ENCODE measurements at places on chromosomes 6 and 20.

- H3K27ac ChIP-seq: no peak overlapping the region
- no peak for DNase-seq
- H3K36me3 ChIP-seq: no peaks in the 10 kb centered on the region
These were observed 3.5 kb downstream of the SCML4 start for GRCh38 chr6:107820338-107821261.

- H3K4me1 ChIP-seq: no peaks in the 10 kb centered on the region
- no peaks in the 10 kb centered on the region for H3K36me3 ChIP-seq
- no peak overlapping the region for H3K4me3 ChIP-seq
- H3K27ac ChIP-seq: no peak overlapping the region
These were observed 402.6 kb upstream of the SULF2 start for GRCh38 chr20:48187851-48188250.

DNA sequence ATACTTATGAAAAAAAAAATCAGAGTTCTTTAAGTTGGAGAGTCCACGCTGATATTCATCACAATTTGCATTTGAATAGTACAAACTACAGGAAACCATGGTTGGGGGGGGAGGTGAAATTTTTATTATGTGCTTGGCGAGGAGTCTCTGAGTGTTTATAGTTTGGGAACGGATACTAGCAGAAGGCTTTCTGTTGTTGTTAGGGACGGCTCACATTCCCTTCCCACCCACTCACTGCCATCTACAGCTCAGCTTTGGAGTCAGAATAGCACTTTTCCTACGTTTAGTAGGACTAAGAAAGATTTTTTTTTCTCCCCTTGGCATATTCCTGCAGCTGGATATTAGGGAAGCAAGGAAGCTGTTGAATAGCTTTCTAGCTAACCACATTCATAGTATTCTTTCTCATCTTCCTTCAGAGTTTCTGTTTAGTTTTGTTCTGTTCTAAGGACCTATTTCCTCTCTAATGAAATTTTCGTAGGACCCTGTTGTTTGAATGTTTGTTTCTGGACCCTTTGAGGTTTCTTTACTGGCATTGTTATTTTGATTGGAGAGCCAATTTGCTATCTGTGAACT is 235.1 kb upstream of the ZNF217 start:
- H3K36me3 ChIP-seq: no peaks in the 10 kb centered on the region
- H3K27me3 ChIP-seq: no peaks in the 10 kb centered on the region
- no peak for DNase-seq

DNA sequence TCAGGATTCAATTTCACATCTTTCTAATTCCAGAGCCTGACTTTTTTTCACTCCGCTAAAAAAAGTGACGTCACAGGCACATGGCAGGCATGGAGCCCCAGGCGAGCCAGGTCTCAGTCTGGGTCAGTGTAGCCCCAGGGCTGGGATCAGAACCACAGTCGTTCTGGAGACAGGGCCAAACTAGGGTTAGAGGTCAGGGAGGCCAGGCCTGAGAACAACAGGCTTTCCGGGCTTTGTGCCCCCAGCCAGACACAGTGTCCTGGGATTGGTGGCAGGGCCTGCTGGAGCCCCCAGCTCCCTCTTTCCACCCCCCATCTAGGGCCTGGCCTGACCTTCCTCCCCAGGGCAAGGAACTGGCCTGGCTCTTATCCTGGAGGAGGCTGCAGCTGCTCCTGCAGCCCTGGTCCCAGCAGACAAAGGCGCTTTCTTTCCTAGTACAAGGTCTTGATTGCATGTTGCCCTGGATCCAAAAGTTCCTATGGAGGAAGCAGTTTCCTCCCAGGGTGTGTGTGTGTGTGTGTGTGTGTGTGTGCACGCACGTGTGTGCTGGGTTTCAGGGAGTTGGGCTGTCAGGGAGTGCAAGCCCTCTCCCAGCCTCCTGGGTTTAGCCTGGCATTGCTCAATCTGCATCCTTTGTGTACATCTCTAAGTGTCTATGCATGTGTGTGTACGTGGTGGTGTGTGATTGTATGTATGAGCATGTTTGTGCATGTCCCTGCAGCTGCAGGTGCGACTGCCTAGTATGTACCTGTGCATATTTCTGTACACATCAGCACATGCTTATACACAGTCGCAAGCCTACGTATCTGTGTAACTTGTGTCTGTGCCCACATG is 26.5 kb upstream of the EMILIN3 start:
- H3K36me3 ChIP-seq: no peaks in the 10 kb centered on the region
- H3K4me1 ChIP-seq: no peaks in the 10 kb centered on the region
- DNase-seq: peak; percentile 34
- H3K4me3 ChIP-seq: no peak overlapping the region
- no peak overlapping the region for H3K27ac ChIP-seq

DNA sequence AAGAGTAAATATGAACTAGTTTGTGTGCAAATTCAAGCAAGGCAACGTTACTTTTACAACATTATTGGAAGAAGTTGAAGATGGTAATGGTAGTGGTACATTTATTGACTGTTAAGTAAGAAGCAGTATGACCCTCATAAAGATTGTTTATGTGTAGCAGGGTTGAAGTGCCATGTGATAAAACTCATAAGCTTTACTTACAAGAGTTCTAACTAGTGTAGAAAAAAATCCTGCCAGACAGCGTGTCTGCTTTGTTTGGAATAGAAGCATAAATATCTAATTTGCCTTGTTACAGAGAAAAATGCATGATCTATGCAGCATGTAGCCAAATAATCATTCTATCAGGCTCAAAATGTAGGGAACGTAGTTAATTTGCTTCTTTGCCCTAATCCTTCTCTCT is 450.8 kb upstream of the SOX4 start:
- no peak overlapping the region for H3K4me3 ChIP-seq
- H3K27ac ChIP-seq: no peak overlapping the region
- no peaks in the 10 kb centered on the region for H3K4me1 ChIP-seq
- H3K27me3 ChIP-seq: no peaks in the 10 kb centered on the region

- no peak for DNase-seq
- no peaks in the 10 kb centered on the region for H3K27me3 ChIP-seq
- H3K4me1 ChIP-seq: peaks cover 7% of the 10 kb centered on the region
- no peak overlapping the region for H3K4me3 ChIP-seq
- H3K27ac ChIP-seq: no peak overlapping the region
These were observed 98.1 kb upstream of the VSTM2L start for GRCh38 chr20:37804584-37805566.

DNA sequence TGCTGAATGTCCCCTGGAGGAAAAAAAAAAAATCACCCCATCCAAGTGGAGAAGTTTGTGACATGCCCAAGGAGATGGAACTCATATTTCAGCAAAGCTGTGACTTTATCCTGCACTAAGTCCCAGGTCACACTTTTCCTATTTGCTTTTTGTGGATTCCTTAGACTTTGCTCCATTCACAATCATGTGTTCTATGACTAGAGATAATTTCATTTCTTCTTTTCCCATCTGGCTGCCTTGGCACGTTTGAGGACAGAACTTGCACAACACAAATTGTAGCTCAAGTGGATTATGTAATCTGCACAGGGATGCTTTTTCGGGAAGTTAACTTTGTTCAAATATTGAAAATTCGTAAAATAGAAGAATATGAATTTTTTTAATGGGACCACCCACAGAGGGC is 100.7 kb upstream of the PTPN1 start:
- no peak overlapping the region for H3K4me3 ChIP-seq
- peaks cover 38% of the 10 kb centered on the region for H3K4me1 ChIP-seq
- H3K36me3 ChIP-seq: no peaks in the 10 kb centered on the region

DNA sequence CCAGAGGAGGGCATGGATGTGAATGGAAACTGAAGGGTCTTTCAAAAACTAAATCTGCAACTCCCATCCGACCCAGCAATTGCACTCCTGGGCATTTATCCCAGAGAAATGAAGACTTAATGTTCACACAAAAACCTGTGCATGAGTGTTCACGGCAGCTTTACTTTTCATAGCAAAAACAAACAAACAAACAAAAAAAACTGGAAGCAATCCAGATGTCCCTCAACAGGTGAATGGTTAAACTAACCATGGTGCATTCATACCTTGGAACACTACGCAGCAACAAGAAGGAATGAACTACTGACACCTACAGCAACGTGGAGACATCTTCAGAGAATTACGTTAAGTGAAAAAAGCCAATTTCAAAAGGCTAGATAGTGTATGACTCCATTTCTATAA is 32.2 kb downstream of the PMEPA1 start:
- H3K27me3 ChIP-seq: no peaks in the 10 kb centered on the region
- no peaks in the 10 kb centered on the region for H3K36me3 ChIP-seq
- no peak overlapping the region for H3K4me3 ChIP-seq
- H3K4me1 ChIP-seq: peaks cover 23% of the 10 kb centered on the region
- DNase-seq: no peak

Measured in lower lobe of right lung (tissue), 2 donors.